ENCODE measurements at places on chromosomes 6 and 20. TPM values are rescaled to one million over a fixed set of nuclear protein-coding genes. Genes with fewer than 3 reads are reported as not detected.

DNA sequence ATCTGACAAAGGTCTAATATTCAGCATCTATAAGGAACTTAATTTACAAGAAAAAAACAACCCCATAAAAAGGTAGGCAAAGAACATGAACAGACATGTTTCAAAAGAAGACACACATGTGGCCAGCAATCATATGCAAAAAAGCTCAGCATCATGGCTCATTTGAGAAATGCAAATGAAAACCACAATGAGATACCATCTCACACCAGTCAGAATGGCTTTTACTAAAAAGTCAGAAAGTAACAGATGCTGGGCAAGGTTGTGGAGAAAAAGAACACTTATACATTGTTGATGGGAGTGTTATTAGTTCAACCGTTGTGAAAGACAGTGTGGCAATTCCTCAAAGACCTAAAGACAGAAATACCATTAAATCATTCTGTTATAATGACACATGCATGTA is 289.9 kb upstream of the MMS22L start:
- no peak for DNase-seq

GRCh38 chr6:111445861-111446267 is 37.2 kb downstream of the REV3L start:
- no peak for DNase-seq

- DNase-seq: no peak
These were observed 114.7 kb upstream of the PRL start for GRCh38 chr6:22411376-22412105.

DNA sequence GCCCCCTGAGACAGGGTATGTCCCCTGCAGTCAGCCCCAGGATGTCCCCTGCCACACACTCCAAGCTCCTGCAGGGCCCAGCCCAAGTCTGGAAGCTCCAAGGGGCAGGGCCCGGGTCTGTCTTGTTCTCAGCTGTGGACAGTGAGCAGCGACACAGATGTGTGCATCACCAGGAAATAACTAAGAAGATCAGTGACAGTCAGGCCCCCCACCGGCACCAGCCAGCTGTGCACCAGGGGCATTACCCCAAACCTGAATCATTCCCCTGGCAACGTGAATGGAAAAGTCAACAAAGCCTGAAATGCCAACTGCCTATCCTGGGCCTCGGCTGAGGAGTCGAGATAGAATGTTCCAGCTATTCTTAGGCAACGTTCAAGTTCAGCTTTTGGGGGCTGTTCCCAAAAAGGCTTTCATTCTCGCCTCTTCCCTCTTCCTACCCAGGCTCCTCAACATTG is 105.0 kb downstream of the PREX1 start:
- DNase-seq: no peak

DNA sequence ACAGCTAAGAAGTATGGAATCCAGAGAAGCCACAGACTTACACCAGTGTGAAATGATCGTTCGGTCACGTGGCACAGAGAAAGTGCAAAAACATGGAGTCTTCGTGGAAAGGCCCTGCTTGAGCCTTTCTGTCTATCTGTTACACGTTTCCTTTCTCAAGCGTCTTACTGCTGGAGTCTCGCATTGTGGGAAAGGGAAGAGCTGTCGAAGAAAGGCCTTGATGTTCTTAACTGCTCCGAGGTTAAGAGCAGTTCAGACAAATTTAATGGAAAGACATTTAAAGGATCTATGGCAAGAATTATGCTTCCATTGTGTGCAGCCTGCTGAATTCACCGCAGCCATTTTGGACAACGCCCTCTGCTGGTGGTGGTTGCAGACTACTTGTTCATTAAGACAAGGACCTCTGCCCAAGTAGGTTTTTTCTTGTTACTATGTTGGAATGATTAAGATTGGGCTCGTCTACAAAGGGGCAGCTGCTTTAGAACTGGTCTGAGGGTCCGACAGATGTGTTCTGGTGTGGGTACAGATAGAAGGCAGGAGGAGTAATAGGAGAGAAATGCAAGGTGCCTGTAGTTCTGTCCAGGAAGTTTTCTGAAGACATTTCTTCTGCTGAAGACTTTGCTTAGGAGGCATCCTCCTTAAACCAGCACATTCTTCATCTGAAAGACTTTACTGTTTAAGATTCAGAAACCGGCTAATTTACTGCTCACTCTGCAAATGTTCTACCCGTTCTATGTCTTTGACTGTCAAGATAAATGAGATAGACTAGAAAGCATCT is 24.7 kb upstream of the CCN6 start:
- DNase-seq: peak; percentile 63

DNA sequence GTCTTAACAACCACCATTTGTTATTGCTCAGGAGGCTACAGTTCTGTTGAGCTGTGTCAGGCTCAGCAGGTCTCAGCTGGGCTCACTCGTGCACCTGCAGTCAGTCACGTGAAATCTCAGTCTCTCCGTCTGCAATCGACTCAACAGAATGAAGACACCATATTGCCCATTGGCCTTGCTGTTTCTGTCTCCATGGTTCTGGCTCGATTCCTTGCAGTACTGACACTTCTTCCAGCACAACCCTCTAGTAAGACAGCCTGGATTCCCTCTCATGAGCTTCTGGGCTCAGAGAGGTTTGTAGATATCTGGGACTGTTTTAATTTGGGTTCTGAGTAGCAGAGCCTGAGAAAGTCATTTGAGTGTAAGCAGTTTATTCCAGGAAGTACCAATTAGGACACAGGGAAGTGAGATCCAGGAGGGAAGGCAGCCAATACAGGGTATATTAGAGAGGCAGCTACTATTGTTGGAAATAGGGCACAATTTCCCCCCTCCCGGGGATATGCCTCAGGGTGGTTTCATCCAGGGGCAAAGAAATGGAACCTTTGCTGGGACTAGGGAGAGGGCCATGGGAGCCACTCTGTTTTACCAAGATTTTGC is 87.4 kb upstream of the RALGAPA2 start:
- DNase-seq: no peak

DNA sequence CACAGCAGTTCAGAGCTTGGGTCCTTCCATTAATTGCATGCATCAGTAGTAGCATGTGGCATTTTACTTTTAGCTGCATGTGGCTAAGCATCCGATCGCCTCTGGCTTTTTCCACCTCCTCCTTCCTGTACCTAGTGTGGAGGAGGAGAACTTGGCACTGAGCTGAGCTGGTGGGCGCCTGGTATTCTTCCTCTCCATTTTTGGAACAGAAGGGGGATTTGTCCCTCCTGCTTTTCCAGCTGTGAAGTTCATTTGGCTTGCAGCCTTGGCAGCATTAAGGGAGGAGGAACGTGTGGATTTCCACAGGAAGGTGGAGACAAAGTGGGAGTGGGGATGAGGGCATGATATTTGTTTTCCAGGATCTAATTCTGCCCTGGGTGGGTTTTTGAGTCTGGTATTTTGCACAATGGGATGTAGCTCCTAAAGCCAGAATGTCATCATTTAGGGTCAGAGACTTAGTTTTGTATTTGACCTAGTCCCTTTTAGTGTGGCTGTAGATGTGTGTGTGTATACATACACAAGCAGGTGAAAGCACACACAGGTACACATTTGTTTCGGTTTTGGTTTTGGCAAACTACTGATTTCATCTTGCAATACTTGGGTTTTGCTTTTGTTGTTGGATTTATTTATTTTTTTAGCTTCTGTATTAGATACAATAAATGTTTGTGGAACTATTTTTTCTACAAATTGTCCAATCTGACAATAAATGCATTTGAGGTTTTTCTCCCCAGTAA is 90.0 kb downstream of the SASH1 start:
- no peak for DNase-seq

DNA sequence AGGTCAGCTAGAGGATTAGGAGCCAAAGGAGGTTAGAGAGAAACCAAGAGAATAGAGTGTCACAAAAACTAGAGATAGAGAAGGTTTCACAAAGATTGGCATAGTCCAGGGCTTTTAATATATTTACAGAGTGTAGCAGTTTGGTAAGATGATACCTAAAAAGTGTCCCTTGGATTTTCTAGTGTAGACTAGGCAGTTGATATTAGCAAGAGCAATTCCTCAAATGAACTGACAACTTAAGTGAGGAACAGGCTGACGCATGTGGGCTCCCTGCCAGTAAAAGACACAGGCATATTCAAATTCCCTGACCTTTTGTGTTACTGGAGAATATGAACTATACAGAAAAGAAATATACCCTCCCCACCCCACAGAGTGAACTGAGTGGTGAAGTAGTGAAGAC is 40.1 kb downstream of the VTA1 start:
- DNase-seq: peak; percentile 14

GRCh38 chr6:56541741-56542360 is 100.8 kb downstream of the DST start:
- DNase-seq: no peak

DNA sequence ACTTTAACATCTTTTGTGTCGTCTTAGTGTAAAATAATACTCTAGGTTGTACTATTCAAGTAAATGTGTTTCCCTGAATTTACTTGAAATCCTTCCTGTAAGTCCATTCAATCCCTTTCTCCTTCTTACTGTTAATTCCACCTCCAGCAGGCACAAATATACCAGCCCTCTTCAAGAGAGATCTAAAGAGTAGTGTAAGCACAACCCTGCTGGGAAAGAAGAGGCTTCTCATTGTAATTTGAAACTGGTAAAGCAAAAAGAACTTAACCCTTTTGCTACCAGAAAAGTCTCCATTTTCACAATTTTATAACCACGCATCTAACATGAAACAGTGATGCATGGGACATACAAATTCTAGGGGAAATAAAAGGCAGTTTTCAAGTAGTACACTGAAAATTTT is at the start of gene BMP5:
Gene BMP5, minus strand, starts transcription at position 191 of the 400 bp plus-strand sequence. CDS start 725 bp downstream, outside the sequence.
- DNase-seq: no peak

DNA sequence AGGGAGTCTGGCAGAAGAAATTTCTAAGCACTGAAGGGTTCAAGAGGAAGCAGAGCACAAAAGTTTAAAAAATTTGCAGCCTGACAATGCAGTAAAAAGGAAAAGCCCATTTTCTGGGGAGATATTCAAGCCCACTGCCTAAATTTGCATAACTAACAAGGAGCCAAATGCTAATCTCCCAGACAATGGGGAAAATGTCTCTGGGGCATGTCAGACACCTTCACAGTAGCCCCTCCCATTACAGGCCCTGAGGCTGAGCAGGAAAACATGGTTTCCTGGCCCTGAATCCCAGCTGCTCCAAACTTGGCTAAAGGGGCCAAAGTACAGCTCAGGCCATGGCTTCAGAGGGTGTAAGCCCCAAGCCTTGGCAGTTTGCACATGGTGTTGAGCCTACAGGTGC is 908.5 kb upstream of the MANEA start:
- no peak for DNase-seq

GRCh38 chr20:16491294-16491905 is 81.8 kb downstream of the KIF16B start:
- DNase-seq: no peak

GRCh38 chr6:105301756-105302616 is 100.9 kb downstream of the PREP start:
- DNase-seq: no peak

GRCh38 chr6:149963212-149963461 is 606 bp upstream of the ULBP1 start:
- DNase-seq: no peak

- DNase-seq: peak; percentile 79
These were observed 32.3 kb downstream of the FOXP4 start for GRCh38 chr6:41578217-41579087.

DNA sequence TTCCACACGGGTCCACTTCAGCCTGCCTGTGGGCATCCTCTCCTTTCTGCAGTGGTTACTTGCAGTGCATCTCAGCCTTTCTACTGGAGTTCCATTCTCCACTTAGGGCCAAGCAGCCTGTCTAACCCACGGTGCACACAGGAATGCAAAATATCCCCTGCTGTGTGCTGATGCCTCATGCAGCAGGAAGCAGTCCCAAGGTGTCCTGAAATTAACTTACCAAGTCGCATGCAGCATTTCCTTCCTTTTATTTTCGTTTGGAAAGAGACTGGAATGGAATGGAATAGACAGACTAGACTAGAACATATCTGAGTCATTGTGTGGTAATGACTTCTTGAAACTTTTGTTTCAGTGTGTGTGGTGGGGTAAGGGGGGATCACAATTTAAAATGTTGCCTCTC is 25.9 kb upstream of the FOXQ1 start:
- DNase-seq: no peak

GRCh38 chr20:41984031-41984430 is 365.9 kb upstream of the CHD6 start:
- DNase-seq: no peak

- DNase-seq: no peak
These were observed 30.6 kb downstream of the ANKS1A start for GRCh38 chr6:34919651-34920050.

GRCh38 chr6:3506751-3507383 is 50.0 kb upstream of the SLC22A23 start:
- DNase-seq: no peak

- peak; percentile 57 for DNase-seq
These were observed 12.7 kb upstream of the BAK1 start for GRCh38 chr6:33592595-33593413.

- DNase-seq: no peak
These were observed 376.1 kb downstream of the UTRN start for GRCh38 chr6:144661116-144661806.

Gene GJA10
- polyA plus RNA-seq: not detected

Gene SLC22A16
- polyA plus RNA-seq: not detected

Gene ELOVL2
- polyA plus RNA-seq: 0.23 TPM

Gene SSTR4
- not detected for polyA plus RNA-seq

Gene UBD
- polyA plus RNA-seq: 0.08 TPM

Gene FIG4
- polyA plus RNA-seq: 6.0 TPM

Gene CCM2L
- not detected for polyA plus RNA-seq

Gene COL12A1
- polyA plus RNA-seq: not detected

Gene IRF4
- polyA plus RNA-seq: not detected

Gene VGLL2
- not detected for polyA plus RNA-seq

Gene CYP39A1
- polyA plus RNA-seq: not detected

Data from K562 (cell line).